Stimulated activated naive CD8-positive, alpha-beta T cell treated with anti-CD3 and anti-CD28 coated beads, Interleukin-15, Interleukin-2, amounts not matched to agents 100 U/mL and 50 U/mL, for 24 hours (primary cell): ENCODE measurements at places on chromosomes 5 and 9.

GRCh38 chr5:114362977-114363761 is 1.3 kb downstream of the KCNN2 start:
- no peak for DNase-seq

- DNase-seq, result no peak
Measured at GRCh38 chr5:107874795-107875194, 204.1 kb upstream of the EFNA5 start.

DNA sequence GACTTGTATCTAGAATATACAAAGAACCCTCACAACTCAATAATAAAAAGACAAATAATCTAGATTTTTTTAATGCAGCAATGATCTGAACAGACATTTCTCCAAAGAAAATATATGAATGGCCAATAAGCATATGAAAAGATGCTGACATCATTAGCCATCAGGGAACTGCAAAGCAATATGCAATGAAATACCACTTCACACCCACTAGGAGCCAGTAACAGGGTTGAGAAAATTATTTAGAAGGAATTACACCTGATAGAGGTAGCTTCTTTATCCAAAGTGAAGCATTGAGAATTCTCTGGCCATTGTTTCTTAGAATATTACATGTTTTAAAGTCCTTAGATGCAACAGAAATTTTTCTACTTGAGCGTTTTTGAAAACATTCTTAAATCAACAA is 316.9 kb downstream of the KCNN2 start:
- DNase-seq, result no peak

DNA sequence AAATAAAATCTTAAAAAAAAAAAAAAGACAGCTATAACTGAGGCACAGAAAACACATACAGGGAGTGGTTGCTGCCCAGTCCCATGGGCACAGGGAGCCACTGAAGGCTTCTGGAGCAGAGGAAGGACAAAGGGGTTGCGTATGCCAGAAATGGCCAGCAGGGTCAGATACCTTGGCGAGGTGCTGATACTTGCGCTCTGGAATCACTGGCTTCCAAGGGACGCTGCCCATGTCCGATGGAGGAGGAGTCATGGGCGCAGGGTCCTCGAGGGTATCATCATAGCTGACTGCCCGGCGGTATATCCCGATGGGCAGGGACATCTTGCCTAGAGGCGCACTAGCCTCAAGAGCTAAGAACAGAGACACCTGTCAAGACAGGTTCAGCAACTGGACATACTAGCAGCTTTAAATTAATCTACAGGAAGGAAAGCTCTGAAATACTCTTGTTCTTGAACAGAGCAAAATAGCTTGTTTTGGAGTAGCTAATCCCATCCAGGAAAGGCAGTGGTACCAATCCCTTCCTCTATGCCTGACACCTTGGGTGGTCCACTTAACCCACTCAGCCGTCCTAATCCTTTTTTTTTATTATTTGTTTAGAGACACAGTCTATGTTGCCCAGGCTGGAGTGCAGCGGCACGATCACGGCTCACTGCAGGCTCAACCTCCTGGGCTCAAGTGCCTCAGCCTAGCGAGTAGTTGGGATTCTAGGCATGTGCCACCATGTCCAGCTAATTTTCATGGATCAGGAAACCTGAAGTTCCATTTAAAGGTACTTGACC is 6.0 kb downstream of the KIAA1191 start:
- no peak for DNase-seq

DNA sequence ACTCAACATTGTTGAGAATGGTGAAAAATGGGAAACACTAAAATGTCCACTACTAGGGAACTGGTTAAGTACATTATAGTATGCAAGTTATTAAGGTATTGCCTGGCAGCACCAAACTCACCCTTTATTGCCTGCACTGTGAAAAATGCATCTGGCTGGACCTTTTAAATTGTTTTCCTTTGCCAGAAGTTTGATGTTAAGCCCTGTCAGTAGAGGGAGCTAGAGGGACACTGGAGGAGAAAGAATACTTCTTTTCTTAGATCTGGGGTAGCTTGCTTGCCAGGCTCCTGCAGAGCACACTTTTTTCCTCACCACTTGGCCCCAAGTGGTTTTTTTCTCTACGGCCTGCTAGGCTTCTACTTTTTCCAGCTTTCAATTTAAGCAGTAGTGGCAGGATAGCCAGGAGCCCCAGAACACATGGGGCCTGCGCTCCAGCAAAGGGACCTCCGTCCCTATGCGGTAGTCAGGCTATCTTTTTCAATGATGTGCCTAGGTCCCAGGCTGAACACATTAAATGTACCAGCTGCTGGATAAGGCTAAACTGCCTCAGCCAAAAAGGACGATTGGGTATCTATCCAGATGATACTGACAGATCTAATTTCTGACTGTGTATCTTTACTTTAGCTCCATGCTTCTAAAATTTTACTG is 8.0 kb upstream of the HABP4 start:
- DNase-seq, result peak; percentile 19

DNA sequence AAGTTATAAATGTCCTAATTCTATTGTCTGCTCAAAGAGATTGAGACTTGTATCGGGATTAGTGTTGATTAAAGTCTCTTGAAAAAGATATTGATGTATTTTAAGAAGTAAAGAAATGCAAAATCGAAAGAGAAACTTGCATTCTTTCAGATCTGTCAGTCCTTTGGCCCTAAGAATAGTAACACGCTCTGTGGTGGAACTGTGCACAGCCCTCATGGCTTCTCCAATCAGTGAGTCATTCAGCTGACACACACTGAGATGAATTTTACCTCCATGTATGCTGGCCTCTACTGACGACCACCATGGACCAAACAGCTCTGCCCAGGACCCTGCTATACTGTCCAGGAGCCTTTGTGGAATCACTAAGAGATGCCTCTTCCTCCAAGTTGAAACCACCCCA is 232.4 kb downstream of the ESM1 start:
- DNase-seq, result no peak

DNA sequence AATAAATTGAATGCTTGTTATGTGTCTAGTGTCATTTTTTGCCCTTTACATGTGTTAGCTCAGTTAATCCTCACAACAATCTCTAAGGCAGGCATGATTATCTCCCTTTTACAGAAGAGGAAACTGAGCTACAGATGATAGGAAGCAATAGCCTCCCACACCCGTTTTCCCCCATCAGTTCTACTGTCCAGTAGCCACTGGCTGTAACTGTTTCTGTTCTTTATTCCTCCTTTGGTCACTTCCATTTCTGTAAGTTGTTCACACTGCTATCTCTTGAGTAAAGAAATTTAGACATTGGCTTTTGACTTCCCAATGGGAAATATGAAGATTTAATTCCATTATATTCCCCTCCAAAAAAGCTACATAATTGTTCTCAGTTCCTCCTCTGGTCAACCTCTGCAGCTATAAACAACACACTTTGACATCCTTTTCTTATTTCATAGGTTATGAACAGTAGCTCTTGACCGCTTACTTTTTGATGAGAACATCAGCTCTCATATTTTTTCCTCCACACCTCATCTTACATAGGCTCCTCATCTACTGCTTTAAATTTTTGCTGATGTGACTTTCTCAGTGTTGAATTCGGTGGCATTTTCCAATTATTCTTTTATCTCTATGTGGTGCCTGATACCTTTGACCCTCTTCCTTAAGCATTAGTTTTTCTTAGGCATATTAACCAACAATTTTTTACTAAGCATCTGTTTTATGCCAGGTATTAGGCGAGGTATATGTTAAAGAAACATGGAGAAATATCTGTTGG is 21.4 kb downstream of the SPZ1 start:
- DNase-seq, result no peak

- no peak for DNase-seq
Measured at GRCh38 chr5:79694183-79694582, 4.5 kb downstream of the CMYA5 start.

GRCh38 chr9:98401140-98402018 is 145.9 kb upstream of the TBC1D2 start:
- DNase-seq, result no peak

DNA sequence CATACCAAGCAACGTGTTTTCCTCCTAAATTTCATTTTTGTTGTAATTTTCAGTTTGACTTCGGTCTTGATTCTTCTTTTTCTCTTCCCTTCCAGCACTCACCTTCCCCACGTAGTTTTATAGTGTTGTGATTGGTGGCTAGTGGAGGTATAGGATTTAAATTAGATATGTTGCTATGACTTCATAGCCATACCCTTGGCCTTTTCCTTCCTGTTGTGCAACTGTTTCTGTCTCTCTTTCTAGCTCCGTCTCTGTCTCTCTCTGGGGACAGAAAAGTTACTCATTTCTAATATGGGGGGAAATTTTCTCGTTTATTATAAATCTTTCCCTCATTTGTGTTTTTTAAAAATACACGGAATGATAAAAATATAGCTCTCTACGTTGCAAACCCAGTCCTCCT is 20.6 kb upstream of the C5orf24 start:
- no peak for DNase-seq

GRCh38 chr9:129936222-129936621 is 101.0 kb downstream of the USP20 start:
- DNase-seq, result no peak

GRCh38 chr5:38782180-38782835 is 63.5 kb upstream of the OSMR start:
- no peak for DNase-seq

DNA sequence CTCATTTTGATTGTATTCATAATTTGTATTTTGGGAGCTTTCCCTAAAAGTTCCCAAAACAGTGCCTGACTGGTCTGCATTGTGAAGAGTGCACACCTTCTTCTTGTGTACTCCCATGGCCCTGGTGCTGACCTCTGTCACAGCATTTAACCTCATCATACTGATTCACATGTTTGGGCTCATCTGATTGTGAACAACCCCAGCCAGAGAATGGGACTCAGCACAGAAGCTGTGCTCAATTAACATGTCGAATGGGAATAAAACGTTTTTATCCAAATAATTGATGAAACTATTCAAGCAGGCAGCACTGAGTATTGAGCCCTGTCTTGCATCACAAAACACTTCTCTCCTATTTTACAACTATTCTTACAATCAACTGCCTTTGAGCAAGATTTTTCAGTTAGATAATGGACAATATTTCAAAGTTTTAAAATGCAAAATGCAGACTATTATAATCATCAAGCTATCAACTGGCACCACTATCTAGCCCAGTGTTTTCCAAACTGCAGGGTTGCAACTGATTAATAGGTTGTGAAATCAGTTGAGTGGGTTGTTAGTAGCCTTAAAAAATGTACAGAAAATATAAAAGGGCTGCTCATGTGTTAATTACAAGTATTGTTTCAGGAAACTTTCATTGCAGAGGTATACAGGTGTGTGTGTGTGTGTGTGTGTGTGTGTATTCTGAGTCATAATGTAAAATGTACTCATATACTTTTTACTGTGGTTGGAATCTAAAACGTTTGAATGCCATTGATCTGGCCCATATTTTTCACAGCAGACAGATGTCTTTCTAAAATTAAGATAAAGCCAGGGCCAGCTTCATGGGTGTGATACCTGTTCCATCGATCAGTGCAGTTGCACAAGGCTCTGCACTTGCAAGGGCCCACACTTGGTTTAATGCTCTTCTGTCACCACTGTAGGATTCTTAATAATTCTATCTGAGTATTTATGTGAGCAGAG is 190.5 kb downstream of the PIK3R1 start:
- no peak for DNase-seq

- no peak for DNase-seq
Measured at GRCh38 chr5:106324356-106324755, 1346.4 kb downstream of the EFNA5 start.

DNA sequence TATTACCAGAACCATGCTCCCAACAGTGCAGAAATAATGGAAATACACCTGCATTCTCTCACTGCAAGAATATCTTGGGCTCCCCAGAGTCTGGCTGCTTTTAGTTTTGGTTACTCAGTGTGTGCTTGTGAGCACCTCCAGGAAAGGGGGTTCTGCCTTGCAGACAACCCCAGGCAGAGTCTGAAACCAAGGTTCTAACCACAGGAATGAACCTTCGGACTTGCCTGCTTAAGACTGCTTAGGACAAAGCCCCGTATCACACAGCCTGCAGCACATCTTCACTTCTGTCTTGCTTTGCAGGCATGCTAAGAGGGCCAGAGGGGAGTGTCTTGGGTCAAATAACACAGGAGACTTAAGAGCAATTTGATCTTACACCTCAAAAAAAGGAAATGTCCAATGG is 94.8 kb upstream of the SPATA31C2 start:
- DNase-seq, result no peak

DNA sequence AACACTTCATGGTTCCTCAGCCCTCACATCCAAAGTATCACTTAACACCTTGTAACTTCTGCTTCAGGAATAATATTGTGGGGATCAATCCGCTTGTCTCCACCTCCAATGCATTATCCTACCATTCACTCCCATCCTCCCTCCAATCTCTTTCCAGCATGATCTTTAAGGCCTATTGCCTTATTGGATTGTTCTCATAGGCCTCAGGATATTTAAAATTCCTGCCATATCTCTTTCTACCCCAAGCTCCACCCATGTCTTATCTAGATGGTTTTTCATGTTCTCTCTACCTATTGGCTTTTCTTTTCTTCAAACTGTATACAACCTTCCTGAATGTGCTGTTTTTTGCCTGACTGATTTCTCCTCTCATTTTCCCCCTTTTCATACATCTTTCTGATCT is 7.2 kb downstream of the KDM4C start:
- DNase-seq, result no peak

DNA sequence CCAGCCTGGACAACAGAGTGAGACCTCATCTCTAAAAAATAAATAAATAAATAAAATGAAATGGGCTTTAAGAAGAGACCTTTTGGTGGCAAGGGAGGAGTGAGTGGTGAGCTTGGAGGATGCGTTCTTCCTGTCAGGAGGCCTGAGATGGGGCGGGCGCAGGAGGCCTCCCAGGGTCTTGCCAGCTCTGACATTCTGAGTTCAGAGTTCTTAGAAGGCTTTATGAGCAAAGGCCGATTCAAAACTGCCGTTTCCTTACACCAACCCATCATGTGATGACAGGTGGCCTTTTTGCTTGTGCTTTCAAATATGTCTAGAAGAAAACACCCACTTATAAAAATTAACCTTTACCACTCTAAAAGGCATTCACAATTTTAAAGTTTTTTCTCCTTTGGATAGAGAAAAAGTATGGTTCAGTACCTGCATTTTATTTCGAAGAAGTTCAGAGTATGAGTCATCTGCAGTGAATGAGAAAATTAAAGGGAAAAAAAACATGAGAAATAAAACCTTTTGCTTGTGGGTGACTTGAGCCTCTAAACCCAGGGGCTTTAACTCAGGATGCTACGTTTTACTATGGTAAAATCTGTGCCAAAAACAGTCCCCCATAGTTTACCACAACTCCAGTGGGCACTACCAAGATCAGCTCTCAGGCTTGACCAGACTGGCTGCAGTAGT is 157.4 kb upstream of the OTULINL start:
- DNase-seq, result peak; percentile 46

GRCh38 chr5:172958331-172959046 is 735 bp upstream of the RPL26L1 start:
- peak; percentile 77 for DNase-seq

GRCh38 chr9:20844916-20845315 is 160.9 kb downstream of the FOCAD start:
- no peak for DNase-seq

DNA sequence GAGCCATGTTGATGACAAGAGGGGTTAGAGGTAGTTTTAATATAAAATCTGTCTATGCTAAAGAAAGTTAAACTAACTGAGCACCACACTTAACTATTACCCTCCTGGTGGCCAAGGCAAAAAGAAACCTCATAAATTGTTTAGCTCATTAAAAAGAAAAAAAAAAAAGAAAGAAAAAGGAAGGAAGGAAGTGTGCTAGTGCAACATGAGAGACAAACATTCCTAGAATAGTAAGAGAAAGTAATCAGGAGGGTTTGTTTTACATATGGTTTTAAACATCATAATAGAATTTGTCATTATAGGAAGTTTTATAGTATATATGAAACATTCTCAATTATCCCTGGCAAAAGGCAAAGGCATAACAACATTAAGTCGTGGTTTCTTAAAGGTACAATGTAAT is 152.3 kb downstream of the SNX18 start:
- DNase-seq, result no peak
